ENCODE measurements at places on chromosomes 3 and 15.

- DNase-seq = no peak
Observed at GRCh38 chr15:80527406-80527805, 123.2 kb downstream of the ARNT2 start.

- no peak for DNase-seq
Observed at GRCh38 chr3:187323091-187323490, 31.6 kb upstream of the MASP1 start.

DNA sequence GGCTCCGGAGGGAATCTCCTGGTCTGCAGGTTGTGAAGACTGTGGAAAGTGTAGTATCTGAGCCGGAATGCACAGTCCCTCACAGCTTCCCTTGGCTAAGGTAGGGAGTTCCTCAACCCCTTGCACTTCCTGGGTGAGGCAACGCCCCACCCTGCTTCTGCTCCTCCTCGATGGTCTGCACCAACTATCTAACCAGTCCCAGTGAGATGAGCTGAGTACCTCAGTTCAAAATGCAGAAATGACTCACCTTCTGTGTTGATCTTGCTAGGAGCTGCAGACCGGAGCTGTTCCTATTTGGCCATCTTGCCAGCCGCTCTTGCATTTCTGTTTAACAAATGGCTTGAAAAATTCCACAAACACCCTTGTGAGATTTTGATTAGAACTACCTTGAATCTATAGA, 156.1 kb downstream of the STXBP5L start:
- no peak for DNase-seq

GRCh38 chr3:67819447-67819846, 165.0 kb upstream of the SUCLG2 start:
- no peak for DNase-seq

DNA sequence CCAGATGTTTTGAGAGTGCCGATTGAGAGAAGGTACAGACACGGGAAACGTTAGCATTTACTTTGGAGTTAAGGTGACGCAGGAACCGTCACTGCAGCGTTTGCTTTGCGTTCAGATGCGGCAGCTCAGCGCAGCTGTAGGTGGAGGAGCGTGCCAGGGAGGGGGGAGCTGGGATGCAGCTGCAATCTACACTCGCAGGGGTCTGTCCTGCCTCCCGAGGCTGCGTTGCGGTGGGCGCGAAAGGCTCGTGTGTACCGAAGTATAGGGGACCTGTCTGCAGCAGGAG, 425 bp upstream of the FYTTD1 start:
- DNase-seq = peak; percentile 74

DNA sequence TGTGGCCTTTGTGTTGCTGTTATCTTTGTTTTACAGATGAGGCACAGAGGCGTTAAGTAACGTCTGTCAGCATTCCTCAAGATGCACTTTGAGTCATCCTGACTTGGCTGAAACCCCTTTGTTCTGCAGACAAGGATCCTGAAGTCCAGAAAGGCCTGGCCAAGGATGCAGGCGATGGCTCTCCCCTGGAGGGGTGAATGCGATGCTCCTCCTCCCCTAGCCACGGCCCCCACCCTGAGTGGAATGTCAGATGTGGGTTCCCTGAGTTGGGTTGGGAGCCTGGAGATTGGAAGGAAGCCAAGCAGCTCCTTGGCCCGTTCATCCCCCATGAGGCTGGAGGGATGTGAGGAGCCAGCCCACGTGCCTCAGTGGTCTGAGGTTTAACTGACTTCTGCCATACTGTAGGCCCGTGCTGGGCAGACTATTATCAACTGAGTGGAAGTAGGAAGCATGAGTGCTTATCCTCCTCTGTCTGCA, 43.3 kb downstream of the POMGNT2 start:
- DNase-seq = no peak

DNA sequence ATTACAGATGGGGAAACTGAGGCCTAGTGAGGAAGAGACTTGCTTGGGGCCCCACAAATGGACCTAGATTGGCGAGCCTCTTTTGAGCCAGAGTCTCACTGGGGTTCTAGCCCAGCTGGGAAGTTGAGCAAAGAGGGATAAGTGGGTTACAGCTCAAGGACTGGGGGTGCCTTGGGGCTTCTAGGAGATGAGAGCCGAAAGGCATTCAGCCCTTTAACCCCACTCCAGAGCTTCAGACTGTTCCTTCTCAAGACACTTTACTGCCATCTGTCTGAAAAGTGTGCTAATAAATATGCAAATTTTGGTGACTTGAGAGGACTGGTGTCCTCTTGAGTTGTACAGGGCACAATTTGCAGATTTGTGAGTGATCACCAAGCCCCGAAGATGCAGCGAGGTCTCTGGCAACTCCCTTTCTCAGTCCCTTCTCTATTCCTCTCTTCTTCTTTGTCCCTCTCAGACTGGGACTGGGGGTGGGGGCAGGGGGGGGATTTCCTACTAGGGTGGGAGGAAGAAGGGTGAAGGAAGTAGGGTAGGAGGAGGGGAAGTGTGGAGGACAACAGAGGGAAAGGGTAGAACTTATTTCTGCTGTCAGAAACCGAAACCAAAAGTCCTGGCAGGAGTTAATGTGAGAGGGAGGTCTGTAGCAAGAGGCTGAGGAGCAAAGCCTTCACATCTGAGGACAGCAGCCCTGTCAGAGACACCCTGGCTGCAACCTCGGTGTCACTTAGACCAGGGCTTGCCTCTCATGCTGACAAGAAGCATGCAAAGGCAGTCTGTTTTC, 16.2 kb upstream of the ANKDD1A start:
- no peak for DNase-seq

- DNase-seq = no peak
Observed at GRCh38 chr3:193149998-193150397, 91.0 kb upstream of the PLAAT1 start.

GRCh38 chr3:31768479-31769125, 212.5 kb downstream of the OSBPL10 start:
- no peak for DNase-seq

DNA sequence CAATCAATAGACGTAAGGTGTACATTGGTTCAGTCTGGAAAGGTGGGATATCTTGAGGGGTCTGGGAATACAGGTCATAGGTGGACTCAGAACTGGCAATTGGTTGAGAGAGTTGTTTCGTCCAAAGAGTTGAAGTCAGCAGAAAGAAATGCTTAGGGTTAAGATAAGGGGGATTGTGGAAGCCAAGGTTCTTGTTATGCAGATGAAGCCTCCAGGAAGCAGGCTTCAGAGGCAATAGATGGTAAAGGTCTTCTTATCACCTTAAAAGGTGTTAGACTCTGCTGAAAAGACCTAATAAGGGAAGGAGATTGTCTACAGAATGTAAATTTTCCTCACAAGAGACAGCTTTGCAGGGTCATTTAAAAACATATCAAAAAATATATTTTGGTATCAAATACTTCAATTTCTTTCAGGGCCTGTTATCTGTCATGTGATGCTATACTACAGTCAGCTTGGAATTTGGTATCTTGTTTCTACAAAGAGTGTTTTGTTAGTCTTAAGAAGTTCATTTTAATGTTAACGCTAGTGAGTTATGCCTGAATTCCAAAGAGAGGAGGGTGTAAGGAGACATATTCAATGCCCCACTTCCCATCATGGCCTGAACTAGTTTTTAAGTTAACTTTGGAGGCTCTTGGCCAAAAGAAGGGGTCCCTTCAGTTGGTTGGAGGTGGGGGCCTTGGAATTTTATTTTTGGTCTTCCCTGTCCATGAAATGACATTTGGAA, 378.2 kb upstream of the ROBO2 start:
- DNase-seq = no peak

GRCh38 chr3:169146179-169146665, 517.3 kb downstream of the MECOM start:
- peak; percentile 51 for DNase-seq

All from NCI-H2107 (cell line).